Retina (tissue), 1 donor: ENCODE measurements at places on chromosomes 12 and 14.

- no peak for DNase-seq
Measured at GRCh38 chr14:97446087-97446486, 648.9 kb downstream of the VRK1 start.

- DNase-seq = no peak
Measured at GRCh38 chr12:132812631-132813305, 15.9 kb downstream of the GOLGA3 start.

DNA sequence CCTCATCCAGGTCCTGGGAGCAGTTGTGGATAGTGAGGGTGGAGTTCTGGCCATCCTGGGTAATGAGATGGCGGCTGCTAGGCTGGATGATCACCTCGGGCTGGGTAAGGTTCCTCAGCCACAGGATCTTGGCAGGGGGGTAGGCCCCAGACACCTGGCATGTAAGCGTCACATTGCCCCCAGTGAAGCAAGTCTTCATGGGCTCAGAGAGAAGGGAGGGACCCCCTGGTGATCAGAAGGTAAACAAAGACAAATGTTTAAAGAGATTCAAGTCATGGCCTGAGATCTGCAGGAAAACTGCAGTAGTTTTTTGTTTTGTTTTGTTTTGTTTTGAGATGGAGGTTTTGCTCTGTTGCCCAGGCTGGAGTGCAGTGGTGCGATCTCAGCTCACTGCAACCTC lies 12.8 kb upstream of the WSB2 start:
- DNase-seq = no peak

DNA sequence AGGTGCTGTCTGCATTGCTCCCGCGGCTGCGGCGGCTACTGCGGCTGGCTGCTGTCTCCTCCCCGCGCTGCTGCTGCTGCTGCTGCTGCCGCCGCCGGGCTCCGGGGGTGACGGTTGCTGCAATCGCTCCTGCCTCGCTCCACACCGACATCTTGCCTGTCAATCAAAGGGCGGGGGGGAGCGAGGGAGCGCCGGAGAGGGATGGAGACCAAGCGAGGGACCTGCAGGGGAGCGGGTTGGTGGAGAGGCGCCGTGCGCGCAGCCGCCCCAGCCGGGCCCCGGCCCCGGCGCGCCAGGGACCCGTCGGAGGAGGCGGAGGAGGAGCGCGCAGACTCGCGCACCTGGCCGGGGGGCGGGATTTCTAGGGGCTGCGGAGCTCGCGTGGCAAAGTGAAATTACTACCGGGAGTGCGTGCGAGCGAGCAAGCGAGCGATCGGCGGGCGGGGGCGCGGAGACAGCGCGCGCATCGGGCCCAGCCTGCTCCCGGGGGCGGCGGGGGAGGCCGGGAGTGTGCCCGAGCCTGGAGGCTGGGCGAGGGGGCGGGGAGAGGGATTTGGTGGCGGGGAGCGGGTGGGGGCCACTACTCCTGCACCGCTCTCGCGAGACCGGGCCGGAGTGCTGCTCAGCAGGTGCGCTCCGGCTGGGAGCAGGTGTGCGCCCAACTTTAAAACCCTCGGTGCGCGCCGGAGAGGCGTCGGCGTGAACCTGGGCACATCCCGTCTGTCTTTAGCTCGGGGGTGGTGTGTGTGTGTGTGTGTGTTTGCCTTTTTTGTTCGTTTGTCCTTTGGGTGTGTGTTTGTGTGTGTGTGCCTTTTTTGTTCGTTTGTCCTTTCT lies at the start of gene KSR2:
Gene KSR2, minus strand, starts transcription at position 165 of the 834 bp plus-strand sequence. CDS start 735 bp downstream, outside the sequence.
- DNase-seq = peak; percentile 90

DNA sequence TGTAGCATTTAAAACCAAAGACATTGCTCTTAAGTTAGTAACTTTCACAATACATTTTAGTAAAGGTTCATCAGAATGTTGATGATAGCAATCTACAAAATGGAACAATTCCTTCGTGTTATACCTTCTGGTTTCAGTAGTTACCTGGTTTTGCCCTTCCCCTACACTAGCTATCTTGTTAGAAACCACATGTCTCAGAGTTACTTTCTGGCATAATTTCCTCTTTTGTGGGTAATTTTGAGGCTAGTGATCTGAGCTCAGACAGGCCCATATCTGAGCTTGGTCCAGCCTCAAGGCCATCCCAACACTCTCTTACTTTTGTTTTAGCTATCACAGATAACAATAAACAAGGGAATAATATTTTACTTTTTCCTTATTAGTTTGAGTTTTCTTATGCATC lies 196.9 kb downstream of the KITLG start:
- no peak for DNase-seq

DNA sequence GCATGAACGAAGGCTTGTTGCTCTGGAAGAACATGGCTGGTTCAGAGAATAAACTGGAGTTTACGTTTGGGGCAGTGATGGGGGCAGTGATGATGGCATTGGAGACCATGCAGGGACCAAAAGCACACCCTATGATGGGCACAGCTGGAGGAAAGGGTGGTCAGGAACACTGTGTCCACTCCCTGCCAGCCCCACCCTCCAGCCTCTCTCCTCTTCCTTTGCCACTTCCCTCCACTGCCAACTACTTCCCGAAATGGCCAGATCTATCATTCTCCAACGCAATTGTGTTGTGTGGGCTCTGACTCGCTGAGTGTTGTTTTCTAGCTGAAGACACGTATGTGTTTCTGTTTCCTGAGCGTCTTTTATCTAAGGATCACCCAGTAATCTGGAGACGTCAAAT lies 39.3 kb upstream of the GSG1 start:
- DNase-seq = no peak

DNA sequence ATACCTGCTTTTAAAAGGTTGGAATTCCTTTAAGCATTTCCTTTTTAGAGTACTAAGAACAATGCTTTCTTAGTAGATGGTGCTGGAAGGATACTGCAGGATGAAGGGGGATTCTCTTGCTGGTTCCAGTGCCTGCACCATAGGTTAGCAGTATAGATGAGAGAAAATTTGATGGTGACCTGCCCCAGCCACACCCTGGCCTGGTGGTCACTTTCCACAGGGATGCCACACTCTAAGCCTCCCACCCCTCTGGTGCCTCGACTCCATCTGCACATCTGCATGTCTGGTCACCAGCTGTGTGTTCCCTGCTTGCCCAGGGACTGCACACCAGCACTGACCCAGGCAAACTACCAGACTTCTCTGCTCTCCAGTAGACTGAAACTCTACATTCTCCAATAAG lies 19.1 kb downstream of the SLC2A3 start:
- DNase-seq = no peak

DNA sequence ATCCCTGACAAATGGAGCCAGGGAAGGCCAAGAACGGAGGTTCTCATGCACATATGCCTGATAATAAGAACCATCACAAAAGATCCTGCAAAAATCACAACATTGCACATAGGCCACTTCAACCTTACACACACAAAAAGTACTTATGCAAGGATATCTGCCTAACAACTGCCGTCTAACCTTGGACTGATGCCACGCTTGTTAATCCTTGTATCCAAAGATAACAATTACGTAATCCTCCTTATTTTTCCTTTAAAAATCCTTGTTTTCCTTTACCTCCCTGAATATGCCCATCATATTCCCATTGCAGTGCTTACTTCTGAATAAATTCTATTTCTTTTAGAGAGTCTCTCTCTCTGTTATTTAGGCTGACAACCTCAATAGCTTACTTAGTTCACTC lies 59.5 kb downstream of the TMEM116 start:
- no peak for DNase-seq
